ENCODE measurements at places on chromosomes 4 and X. TPM values are rescaled to one million over a fixed set of nuclear protein-coding genes. Genes with fewer than 3 reads are reported as not detected.

The OTUD4 gene
- 42.7 TPM for total RNA-seq

The SH3D19 gene
- total RNA-seq: 31.4 TPM

The TMEM31 gene
- not detected for total RNA-seq

The KLB gene
- 0.06 TPM for total RNA-seq

The RENBP gene
- 16.5 TPM for total RNA-seq

The PASD1 gene
- total RNA-seq: not detected

The TCP11X2 gene
- not detected for total RNA-seq

The ZBED1 gene
- total RNA-seq: 53.6 TPM

The PAPSS1 gene
- 46.4 TPM for total RNA-seq

The ZRSR2 gene
- total RNA-seq: 3.1 TPM

The RPL39 gene
- 2,089 TPM for total RNA-seq

The GLOD5 gene
- total RNA-seq: not detected

The CCDC160 gene
- not detected for total RNA-seq

The SLC9A7 gene
- 3.9 TPM for total RNA-seq

The RHOXF1 gene
- total RNA-seq: not detected

All from bladder microvascular endothelial cell (primary cell).